ENCODE measurements at places on chromosomes 7 and 10.

DNA sequence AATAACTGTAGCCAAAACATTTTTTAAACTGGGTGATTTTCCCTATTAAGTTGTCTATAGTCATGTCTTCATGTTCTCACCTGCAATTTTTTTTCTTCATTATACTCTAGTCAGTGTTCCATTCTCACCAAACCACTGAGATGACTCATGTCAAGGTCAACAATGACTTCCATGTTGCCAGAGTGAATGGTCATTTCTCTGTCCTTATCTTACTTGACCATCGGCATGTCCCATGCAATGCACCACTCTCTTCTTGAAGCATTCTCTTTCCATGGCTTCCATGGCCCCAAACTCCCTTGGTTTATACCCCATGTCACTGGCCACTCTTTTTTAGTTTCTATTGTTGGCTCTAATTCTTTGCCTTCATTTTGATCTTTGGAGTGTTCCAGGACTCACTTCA is 173.9 kb downstream of the PPP1R17 start:
- no peak for DNase-seq

GRCh38 chr7:107978815-107979408 is 24.0 kb downstream of the LAMB1 start:
- DNase-seq = peak; percentile 86

DNA sequence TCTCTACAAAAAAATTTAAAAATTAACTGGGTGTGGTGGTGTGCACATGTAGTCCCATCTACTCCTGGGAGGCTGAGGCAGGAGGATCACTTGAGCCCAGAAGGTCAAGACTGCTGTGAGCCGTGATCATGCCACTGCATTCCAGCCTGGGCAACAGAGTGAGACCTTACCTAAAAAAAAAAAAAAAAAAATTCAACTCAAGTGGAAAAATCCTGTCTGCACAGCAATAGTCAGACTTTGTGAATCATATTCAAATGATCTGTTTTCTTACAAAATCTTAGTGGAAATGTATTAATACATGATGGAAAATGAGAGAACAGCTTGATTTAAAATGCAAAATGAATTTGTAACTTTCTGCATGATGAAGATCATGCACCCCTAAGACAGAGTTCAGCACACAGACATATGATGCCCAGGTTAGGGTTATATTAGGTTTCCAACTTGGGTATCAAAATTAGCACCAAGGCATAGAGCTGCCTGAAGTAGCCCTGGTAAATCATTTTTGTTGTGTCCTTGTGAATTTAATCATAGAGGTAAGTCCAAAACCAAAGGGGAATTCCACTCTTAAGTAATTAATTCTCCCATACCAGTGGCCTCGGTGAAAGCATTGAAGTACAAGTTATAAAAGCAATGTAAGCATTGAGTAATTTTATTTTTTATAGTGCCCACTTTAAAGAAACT is 93.8 kb downstream of the ADD3 start:
- peak; percentile 12 for DNase-seq

GRCh38 chr7:81111358-81111757 is 192.5 kb upstream of the SEMA3C start:
- peak; percentile 98 for DNase-seq

DNA sequence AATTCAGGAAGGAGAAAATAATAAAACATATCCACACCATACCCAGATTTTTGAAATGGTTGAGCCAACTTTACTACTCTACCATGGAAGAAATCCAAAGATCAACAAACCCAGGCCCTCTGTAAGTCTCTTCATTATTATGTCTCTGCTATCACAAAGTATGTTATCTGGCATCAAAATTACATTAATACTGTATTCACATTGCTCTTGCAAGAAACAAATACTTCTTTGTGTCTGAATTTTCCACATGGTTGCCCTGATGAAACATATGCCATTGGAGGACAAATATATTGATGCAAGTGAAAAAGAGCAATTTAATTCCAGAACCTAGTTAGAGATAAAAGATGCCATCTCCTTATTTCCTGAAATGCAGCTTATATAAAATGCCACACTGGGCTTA is 204.0 kb downstream of the FZD1 start:
- DNase-seq = no peak

- DNase-seq = no peak
These were observed 61.7 kb upstream of the CCNY start for GRCh38 chr10:35274498-35275060.

DNA sequence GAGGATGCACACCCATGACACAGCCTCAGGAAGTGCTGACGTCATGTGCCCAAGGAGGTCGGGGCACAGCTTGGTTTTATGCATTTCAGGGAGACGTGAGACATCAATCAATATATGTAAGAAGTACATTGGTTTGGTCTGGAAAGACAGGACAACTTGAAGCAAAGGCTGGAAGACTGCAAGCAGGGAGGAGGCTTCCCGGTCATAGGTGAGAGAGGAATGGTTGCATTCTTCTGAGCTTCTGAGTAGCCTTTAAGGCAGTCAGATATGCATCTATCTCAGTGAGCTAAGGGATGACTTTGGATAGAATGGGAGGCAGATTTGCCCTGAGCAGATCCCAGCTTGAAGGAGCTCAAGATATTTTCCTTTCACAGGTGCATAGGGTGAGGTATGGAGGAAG is 349.5 kb downstream of the TYW1 start:
- no peak for DNase-seq

GRCh38 chr7:115096262-115096661 is 174.4 kb downstream of the MDFIC start:
- DNase-seq = peak; percentile 52

- DNase-seq = peak; percentile 77
These were observed 29.4 kb upstream of the SGMS1 start for GRCh38 chr10:50653142-50653541.

- peak; percentile 19 for DNase-seq
These were observed 411 bp downstream of the BCCIP start for GRCh38 chr10:125823663-125824251.

DNA sequence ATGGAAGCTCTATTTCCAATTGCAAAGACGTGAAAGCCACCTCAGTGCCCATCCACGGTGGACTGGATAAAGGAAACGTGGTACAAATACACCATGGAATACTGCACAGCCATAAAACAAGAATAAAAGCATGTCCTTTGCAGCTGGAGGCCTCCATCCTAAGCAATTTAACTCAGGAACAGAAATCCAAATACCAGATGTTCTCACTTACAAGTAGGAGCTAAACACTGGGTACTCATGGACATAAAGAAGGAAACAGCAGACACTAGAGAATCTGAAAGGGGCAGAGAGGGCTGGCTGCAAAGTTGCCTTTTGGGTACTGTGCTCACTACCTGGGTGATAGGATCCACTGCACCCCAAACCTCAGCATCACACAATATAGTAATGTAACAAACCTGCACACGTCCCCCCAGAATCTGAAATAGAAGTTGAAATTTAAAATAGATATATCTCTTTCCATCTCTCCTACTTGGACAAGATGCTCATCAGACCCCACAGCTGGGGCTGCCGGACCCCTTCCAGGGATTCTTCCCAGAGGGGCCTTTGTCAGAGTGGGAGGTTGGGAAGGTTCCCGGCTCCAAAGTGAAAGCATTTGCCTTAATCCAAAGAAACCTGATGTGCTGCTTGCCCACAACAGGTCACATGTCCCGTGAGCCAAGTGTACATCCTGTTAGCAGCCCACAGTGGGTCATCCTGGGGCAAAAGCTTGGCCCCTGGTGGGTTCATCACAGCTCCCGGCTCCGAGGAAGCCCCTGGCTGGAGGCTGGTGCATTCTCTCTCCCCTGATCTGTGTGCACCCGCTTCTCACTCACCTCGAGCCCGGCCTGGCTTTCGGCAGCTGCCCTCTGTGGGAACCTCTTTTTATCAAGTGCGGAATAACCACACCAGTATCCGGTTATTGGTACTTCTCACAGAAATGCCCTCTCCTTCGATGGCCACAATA is 172.3 kb upstream of the PPP2R2D start:
- no peak for DNase-seq

GRCh38 chr10:120423431-120424197 is 33.4 kb upstream of the PLPP4 start:
- peak; percentile 81 for DNase-seq

- DNase-seq = peak; percentile 13
These were observed 780 bp downstream of the CYP3A5 start for GRCh38 chr7:99679032-99679399.

- DNase-seq = no peak
These were observed 714.1 kb upstream of the COBL start for GRCh38 chr7:52030722-52031121.

DNA sequence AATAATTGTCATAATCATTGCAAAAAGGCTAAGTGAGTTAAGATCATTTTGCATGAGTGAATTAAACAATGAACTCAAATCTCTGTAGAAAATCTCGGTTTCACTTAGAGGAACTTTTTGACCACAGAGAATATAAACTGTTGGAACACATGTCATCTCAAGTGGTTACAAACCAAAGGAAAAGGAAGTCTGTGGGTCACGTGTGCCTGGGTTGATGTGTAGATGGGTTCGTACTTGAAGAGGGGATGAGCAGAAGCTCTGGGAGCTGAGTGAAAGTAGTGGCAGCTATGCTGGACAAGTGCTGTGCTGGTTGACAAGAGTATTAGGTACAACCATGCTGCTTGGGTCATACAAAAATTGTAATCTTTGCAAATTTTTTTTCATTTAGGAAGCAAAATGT is 35.0 kb downstream of the GLRX3 start:
- no peak for DNase-seq

GRCh38 chr7:30453921-30454320 is 24.7 kb downstream of the NOD1 start:
- peak; percentile 49 for DNase-seq

- DNase-seq = no peak
These were observed 24.7 kb upstream of the TFAM start for GRCh38 chr10:58360412-58361004.

DNA sequence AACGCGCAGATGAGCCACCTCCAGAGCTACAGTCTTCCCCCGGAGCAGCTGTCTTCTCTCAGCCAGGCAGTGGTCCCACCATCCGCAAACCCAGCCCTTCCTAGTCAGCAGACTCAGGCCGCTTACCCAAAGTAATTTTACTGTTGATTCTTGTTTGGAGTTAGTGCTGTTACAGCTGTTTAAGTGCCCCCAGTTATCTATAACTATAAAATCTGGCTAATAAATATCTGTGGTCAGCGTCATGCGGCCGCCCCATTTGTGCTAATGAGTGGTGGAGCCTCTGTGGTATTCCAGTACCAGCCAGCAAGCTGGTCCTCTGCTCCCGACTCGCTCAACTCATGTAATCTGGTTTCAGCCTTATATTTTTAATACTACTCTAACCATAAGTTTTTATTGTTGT is 43.2 kb upstream of the TMEM236 start:
- DNase-seq = no peak

DNA sequence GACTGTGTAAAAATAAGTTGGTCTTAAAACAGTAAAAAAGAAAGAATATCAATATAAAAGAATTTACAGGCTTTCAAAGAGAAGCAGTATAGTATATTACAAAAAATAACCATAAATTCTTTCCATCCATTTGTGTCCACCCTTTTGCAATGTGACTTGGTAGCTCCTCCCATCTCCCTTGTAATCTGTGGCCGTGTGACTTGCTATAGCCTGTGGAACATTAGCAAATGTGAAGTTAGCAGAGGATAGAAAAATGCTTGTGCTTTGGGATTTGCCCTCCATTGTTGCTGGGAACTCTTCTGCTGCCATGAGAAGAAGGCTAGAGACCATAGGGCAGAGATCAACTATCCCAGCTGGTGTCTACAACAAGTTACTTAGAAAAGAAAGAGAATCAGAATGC is 30.2 kb downstream of the KLHL7 start:
- DNase-seq = peak; percentile 18

- DNase-seq = no peak
These were observed 45.9 kb upstream of the ATP6V0A4 start for GRCh38 chr7:138843632-138844580.

- peak; percentile 75 for DNase-seq
These were observed 14.0 kb downstream of the DNAJB12 start for GRCh38 chr10:72340510-72341261.

- DNase-seq = peak; percentile 65
These were observed 42.8 kb downstream of the FOXL3 start for GRCh38 chr7:332646-333392.

DNA sequence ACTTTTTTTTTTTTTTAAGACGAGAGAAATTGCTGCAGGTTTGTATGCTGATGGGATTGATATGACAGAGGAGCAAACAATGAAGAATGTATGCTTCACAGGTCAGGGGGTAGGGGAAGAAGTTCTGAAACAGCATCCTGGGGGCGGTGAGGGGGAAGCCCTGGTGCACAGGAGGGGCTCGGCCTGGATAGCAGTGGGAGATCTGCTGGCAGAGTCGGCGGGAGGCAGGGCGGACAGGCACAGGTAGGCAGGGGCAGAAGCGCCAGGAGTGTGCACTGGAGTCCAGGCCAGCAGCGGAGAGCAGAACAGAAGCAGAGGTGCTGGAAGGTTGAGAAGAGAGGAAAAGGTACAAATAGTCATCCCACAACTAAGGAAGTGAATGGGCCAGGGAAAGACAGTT is 175.4 kb downstream of the SNX10 start:
- DNase-seq = no peak

DNA sequence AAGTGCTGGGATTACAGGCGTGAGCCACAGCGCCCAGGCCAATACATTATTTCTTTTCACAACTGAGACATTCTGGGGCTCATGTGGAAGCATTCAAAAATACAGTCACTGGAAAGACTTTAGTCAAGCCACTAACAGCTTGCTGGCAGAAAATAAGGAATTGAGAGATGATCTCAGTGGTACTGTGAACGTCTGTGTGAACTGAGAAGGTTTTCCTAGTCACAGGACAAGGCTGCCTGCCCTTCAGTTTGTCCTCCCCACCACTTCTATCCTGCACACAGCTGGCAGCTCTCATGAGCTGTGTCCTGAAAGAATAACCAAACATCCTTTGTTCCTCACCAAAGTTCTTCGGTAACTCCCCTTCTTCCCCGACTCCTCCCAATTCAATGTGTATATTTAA is 31.3 kb upstream of the ITGA8 start:
- no peak for DNase-seq

DNA sequence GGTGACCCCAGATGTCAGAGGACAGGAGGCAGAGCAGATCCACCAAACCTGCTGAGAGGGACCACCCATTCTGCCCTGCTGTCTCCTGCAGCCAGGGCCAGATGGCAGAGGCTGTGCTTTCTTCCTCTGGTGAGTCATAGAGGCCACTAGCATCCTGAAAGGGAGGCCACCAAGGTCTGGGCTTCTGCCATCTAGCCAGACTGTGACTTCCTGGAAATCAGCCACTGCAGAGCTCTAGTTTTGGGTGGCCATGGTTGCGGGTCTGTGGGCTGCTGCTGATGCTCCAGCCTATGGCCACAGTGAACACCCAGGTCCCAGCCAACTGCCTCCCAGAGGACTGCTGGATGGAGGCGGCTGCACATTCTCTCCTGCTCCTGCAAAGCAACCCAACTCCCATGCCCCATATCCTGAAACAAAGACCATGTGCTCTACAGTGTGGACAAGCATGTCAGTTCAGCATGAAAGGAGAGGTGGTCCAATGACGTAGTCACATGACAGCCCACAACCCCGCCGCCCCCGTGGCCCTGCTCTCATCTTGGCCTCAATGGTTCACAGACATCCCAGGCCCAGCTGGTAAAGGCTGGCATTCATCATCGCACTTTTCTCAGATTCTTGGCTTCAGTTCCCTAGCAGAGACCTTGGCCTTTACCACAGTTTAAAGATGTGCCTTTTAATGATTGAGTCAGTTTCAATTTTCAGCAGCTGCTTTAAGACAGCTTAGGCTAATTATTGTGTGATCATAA is 73.9 kb upstream of the CXCL12 start:
- DNase-seq = no peak

GRCh38 chr10:28734938-28735759 is 57.8 kb downstream of the BAMBI start:
- DNase-seq = peak; percentile 89
